ENCODE measurements at places on chromosomes 16 and 17.

DNA sequence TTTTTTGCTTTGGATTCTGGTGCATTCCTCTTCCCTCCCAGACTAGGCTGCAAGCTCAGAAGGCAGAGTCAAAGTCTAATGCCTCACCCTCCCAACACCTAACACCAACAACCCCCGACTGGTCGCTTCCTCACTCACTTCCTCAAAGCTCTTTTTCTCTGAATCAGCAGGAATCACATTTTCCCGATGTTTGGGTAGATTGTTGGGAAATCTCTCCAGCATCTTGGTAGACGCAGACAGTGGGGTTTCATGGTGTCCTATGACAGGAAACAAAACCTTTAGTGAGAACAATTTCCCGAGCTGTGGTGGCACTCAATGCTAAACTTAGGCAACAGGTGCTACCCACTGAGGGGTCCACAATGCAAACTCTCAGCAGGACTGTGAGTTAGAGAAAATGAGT is 39.9 kb upstream of the ICAM2 start:
- DNase-seq, result no peak

DNA sequence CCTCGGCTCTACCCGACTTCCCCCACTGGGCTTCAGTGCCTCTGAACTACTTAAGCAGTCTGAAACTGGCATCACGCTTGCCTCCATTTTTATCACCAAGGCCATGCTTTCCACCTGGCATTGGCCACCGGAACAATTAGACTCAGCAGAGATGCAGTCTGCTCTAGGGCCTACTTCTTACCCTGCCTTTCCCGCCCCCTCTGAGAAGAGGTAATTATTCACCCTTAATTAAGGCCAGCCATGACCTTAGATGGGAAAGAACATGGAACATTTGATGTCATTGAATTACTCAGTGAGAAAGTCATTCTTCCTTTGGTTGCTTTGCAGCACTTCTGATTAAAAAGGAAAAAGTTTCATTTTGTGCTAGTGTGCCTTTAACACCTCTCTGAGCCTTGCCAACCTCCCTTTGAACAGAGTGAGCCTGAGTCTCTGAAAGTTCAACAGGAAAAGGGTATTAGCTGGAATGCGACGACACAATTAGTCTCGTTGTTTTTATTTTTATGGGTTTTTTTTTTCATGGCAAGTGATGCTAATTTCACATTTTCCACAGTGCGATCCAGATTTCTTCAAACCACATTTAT is 60.9 kb upstream of the TNRC6A start:
- no peak for DNase-seq

DNA sequence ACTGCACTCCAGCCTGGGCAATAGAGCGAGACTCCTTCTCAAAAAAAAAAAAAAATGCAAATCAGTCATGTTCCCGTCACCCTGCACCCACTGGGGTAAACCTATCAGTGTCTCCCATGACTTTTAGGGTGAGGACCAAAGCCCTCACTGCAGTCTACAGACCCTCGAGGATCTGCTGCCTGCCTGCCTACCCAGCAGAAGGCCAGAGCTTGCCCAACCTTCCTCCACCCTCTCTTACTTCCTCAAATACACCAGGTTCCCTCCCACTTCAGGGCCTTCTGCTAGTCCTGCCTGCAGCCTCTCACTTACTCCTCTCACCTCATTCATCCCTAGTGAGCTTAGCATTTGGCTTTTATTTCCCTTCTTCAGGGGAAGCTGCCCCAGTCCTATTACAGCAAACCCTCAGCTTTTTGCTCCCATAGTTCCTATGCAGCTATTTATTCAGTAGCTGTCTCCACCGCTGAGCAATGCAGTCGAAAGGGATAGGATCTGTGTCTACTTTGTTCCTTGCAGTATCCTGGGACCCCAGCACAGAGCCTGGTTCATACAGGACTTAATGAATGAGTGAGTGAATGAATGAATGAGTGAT is 17.8 kb upstream of the TOB1 start:
- DNase-seq, result no peak

DNA sequence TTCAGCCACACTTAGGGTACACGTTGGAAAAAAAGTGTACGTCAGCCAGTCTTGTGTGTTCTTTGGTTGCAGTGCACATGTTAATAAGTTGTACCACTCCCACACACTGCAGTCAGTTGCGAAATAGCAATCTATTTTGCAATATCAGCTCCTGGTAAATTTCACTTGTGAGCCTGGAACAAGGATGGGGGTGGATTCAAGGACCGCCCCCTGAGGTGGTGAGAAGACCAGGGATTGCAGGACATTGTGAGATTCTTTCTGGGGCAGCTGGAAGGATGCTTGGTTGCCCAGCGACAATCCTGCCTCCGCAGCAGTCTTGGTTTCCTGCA is 78.6 kb upstream of the ZFHX3 start:
- DNase-seq, result no peak

GRCh38 chr16:61929776-61930175 is 106.5 kb downstream of the CDH8 start:
- DNase-seq, result no peak

DNA sequence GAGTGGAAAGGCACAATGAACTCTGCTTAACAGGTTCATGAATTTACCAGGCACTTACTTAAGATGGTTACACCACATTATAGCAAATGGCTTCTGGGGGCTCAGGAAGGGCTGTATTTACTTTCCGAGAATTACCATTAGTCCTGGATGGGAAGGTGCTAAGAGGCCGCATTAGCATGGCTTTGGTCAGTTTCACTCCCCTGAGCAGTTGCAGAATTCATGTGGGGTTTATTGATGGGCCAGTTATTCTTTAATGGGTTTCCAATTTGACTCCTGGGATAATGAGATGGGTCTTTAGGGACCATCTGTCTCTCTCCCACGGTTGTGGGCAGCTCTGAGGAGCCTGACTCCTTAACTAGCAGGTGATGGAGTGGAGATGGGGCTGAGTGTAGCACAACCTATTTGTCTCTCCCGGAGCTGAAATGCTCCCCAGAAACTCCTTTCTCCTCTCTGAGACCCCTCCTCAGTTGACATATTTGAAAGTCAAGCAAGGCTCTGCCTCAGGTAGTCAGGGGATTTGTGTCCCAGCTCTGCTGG is 652.5 kb downstream of the HS3ST4 start:
- DNase-seq, result no peak

DNA sequence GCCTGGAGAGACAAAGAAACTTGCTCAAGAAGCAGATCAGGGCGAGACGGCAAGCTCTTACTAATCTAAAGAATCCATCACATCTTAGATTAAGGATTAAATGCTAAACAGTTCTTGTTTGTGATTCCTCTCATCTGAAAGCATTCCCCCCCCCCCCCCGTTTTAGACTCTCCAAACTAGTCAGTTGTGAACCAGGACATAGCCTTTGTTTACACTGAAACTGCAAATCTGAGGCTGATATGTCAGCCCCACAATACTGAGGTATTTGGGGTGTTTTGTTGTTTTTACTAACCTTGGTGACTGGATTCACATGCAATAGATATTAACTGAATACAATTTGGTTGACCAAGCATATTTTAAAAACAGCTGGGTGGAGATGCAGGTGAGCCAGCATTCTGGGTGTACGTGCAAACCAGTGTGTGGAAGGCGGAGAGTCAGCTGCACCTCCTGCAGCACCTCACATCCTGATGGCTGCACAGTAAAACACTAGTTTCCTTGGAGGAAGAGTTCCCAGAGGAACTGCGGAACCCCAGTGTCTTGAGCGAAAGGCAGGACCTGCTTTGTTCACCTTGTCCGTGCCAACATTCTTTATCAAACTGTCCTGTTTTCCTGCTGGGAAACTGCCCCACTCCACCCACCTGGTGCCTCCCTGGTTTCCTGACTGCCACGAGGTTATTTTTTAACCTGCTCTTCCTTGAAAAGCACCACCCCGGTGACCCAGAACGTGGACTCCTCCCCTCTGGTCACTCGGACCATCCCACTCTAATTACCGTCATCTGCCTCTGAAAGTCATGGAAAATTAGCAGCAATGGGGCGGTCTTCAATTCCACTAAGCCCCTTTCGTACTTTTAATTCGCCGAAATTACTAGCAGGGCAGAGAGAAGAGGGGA is 1.2 kb upstream of the YPEL2 start:
- DNase-seq, result no peak

DNA sequence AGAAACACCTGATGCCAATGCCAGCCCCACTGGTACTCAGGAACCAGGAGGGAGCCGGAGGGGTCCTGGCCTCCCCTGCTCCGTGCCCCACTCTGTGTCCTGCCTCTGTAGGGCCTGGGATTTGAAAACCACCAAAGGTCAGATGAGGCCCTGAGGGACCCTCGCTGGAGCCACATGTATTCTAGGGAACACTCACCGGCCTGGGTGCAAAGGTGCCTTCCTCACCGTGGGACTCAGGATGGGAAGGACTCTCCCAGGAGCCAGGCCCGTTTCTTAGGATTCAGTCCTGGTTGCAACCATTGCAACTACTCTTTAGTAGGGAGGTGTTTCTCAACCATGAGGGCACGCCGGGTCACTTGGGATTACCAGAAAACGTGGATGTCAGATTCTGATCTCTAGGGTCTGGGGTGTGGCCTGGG is 74.6 kb downstream of the N4BP1 start:
- no peak for DNase-seq

- no peak for DNase-seq
These were observed 1.8 kb upstream of the CISD3 start for GRCh38 chr17:38728290-38728831.

DNA sequence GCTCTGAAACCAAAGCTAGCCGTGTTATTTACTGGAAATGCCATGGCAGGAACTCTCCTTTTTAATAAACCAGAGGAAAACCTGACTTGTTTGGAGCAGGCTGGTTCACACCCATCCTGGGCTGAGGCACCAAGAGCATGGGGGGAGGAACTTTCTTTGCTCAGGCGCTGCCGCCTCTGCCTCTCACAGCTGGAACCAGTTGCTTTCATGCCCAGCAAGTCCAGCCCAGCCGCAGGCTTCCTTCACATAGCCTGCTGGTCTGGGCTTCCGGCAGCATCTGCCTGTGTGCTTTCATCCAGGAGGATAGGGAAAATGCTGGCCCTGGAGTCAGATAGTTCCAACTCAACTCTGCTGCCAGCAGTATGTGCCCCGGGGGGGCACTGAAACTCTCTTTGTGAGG is 88.1 kb upstream of the ASIC2 start:
- no peak for DNase-seq

GRCh38 chr16:50457979-50458491 is 89.2 kb upstream of the BRD7 start:
- DNase-seq, result no peak

DNA sequence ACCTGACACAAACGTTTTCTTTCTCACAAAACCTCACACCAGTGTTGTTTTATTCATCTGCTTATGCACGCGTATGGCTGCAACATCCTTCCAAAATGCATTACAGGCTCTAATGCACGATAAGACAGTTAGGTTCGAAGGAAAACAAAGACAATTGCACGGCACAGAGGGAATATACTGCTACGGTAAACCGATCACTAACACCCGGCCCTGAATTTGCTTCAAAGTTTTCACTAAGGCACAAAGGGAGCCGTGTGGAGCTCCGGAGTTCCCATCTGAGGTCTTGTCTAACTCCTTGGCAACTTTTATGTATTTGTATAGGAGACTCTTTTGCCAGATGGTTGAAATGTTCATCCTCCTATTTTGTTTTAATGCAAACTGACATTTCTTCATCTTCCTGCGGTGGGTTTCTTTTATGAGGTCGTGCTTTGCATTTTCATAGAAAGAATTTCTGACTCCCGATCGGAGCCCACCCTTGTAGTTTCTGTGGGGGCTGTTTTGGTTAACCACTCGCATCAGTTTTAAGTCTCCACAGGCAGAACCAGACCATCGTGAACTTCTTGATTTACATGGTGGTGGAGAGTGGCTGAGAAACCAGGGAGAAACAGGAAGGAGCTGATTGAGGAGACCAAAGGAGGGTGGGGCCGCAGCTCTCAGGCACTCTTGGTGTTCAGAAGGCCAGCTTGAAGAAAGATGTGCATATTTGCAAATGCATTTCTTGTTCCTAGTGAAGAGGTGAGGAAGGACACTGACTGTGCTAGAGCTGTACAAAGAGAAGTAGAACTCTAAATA is 516.8 kb downstream of the MAF start:
- no peak for DNase-seq

DNA sequence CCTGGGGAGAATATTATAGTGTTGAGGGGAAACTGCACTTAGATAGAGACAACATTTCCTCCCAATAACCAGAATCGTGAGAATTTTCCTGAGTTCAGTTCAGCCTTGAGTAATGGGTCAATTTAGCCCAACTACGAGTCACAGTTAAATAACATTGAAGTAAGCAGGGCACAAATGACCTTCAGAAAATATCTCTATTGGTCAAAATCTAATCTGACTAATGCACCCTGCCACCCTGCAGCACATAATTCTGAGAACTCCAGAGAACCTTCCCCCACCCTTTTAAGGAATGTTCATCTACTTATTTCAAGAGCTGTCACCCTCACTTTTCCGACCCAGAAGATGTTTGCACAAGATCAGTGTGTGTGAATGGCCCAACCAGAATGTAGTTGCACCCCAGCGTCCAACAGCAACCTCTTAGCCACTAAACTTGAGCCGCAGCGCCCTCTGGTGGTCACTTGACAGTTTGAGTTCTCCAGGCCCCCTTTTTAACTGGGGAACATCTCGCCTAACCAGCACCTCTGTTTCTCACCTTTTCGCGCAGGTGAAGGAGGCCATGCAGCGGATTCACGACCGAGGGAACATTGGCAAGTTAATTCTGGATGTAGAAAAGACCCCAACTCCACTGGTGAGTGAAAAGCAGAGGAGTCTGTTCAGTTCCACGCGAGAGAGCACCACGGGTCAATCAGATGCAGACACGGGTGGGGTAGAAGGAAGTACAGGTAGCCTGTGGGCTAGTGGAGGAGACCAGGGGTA is 50.9 kb upstream of the CLEC3A start:
- no peak for DNase-seq

Data from NCI-H1436 treated with DMSO at 0.1 percent for 48 hours (cell line).